ENCODE measurements at places on chromosomes 1 and 21. TPM values are rescaled to one million over a fixed set of nuclear protein-coding genes. Genes with fewer than 3 reads are reported as not detected.
A peak's percentile ranks its signal among the peaks of the same experiment; 100 is the strongest.

DNA sequence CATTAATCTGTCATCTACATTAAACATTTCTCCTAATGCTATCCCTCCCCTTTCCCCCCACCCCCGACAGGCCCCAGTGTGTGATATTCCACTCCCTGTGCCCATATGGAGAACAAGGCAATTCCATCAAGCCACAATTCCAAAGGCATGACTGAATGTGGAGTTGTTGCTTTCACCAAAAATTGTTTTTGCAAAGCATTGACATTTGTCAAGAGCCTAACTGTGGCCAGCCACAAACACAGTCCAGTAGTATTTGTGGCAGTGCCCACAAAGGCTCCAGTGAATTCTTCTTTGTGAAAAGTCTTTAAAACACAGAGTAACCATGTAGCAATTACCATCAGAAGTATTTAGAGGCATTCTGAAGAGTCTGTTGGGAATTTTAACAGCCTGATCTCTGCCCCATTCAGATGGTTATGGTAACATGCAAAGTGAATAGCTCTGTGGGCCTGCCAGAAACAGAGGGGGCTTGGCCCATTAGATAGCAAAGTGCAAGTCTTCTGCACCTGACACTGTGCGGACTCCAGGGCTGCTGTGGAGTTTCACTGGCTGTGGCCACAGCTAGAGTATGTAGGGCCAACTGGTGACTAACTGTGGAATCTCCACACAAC is 11.6 kb upstream of the LRRC53 start:
- DNase-seq, result no peak

DNA sequence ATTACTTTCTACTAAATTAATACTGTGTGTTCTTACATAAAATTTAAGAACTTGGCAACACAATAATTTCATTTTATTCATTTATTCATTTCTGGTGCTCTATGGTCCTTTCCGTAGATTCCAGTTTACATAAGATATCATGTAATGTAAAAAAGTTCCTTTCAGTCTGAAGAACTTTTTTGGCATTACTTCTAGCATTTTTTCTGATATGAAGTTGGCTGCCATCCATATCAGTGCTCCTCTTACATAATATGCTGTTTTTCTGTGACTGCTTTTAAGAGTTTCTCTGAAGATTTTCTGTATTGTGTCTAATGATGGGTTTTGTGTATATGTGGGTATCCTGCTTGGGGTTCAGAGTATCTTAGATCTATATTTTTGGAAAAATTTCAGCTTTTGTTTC is 34.8 kb downstream of the LIN9 start:
- DNase-seq, result no peak

Gene ANKRD34A
- total RNA-seq, result 1.7 TPM

- DNase-seq, result no peak
These were observed 12.0 kb upstream of the OR6K3 start for GRCh38 chr1:158732524-158732923.

- DNase-seq, result peak; percentile 31
These were observed 255.9 kb downstream of the HHAT start for GRCh38 chr1:210584439-210585113.

Gene SMYD3
- 28.6 TPM for total RNA-seq

DNA sequence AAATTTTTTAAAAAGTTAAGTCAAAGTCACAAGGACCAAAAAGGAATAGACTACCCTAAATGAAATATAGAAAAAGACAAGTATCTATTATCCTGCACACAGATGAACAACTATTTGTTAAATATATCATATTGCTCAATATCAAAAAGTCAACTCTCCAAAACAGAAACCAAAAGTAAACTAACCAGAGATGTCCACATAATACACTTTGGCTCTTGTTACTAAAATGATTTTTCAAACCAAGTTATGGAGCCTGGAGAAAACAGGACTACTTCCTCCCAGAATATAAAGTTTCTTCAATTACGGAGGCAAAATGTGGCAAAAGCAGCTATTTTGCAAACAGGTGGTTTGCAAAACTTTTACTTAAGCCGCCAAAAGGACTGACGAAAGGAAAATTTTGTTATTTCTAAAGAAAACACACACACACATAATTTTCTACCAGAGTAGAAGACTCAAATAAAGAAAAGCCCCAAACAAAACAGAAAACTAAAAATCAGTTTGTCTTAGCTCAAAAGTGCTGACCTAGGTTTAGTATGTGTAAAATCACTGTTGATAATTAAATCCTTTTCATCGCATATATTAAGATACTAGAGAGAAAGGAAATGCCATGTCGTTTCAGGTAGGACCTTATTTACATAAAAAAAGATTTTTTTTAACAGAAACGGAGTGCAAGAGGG is 1.1 kb downstream of the DPYD start:
- no peak for DNase-seq

DNA sequence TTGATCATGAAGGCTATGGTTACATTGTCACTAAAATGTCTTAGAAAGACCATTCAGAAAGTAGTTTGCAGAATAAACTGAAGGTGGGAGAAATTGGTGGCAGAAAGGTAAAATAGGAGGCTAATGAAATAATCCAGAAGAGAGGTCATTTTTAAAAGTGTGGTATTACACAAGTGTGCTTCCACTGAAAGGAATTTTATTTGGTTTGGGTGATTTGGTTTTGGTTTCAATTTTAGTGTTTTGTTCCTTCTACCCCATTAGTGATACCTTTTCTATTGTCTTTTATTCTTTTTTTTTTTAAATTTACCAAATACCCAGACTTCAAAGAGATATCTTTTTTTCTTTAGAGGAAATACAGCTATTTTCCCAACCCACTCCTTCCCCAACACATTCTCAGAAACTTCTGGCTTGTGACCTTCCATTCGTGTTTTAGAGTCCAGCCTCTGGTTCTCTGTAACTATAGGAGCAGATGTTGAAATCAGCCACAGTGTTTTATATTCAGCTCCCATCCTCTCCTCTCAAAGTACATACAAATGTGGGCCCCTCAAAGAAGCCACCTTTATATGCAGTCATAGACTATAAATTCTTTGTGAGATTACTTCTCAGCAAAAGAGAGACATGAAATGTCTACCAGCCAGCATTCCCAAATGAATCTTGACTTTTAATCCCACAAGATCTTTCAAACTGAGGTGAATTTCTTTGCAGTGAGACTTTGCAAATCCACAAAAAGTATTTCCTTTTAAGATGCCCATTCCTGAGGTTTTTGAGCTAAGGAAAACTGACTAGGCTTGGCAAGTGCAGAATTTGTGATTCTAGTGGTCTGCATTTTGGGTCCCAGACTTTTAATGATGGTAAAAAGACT is 42.0 kb upstream of the PALMD start:
- DNase-seq, result no peak

Gene SPRR1B
- not detected for total RNA-seq

Gene CDC20
- 0.65 TPM for total RNA-seq

- DNase-seq, result no peak
These were observed 1.3 kb downstream of the ATXN7L2 start for GRCh38 chr1:109485001-109485400.

GRCh38 chr1:5286244-5286643 is 631.8 kb downstream of the AJAP1 start:
- DNase-seq, result no peak

DNA sequence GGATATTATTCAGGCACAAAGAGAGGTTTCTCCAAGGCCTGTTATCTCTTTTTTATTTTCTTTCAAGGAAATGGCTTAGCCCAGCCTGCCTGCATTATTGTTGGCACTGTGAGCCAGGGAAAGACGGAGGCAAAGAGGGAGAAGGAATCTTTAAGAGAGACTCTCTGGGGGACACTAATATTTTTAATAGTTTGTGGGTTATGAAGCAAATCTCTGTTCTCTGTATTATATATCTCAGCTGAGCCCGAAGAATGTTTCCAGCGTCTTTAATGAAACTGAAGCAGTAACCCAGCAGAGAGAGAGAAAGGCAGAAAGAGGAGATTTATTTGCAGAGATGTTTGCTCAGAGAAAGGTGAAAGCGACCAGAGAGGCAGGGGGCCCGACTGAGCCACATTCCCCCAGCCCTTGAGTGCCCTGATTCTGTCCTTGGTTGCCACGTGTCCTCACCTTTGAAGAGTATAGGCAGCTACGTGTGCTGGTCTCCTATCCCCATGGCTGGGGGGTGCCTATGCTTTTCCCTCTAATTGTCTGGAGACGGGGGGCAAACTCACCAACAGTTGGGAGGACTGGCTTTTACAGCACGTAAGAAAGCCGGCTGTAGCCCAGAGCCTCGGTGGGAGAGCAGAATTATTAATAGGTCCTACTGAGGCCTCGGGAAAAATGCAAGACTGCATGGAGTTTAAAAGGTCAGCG is 166.4 kb downstream of the TRABD2B start:
- DNase-seq, result no peak

Gene CNIH3
- 2.8 TPM for total RNA-seq

- DNase-seq, result no peak
These were observed 14.3 kb downstream of the ADARB1 start for GRCh38 chr21:45088729-45089128.

Gene GBP5
- total RNA-seq, result 122 TPM

Gene RXFP4
- total RNA-seq, result not detected

DNA sequence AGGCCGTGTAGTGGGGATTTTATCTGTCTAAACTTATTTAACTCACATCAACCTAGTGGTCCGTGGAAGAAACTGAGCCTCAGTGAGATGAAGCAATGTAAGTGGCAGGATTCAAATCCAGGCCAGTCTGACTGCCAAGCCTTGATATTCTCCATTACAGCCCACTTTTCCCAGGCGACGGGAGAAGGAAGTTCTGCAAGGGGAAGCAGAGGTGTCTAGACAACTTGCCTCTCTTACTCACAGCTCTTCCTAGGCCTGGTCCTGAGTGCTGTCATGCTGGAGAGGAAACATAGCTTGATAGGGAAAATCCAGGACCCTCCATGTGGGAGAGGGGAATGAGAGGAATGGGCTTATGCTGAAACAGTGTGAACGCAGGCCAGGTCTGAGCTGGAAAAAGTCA is 9.1 kb downstream of the CTSE start:
- no peak for DNase-seq

- DNase-seq, result no peak
These were observed 431.1 kb upstream of the VAMP3 start for GRCh38 chr1:7339953-7340352.

Data from T-helper 17 cell (primary cell).